ENCODE measurements at places on chromosomes 4 and X.

DNA sequence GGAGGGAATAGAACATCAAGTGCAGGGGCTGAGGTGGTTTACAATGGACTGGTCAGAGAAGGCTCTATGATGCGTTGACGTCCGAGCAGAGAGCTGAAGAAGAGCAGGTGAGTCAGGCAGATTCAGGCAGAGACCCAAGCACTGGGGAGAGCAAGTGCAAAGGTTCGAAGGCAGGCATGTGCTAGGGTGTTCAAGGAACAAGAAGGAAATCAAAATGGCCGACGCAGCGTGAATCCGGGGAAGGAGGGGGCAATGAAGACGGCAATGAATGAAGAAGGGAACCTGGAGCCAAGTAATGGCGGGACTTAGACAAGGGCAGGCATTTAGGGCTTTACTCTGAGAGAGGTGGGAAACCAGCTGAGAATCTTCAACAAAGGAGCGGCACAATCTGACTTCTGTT, 56.8 kb upstream of the DCTD start:
- peak; percentile 5 for DNase-seq

DNA sequence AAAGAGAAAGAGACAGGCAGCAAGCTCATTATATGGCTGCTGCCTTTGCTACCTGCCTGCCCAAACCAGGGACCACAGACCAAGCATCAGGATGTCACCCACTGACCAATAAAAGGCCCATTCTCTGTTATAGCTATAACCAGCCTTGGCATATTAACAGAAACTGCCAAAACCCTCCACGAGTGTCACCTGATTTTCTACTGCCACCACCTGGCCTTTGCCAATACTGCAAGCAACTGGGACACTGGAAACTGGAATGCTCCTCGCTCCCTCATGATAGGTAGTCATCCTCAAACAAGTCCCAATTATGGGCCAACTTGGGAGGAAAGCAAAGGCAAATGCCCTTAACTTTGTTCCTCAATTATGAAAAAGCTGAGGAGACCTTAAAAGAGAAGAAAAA, 76.0 kb downstream of the SPIN4 start:
- no peak for DNase-seq

- no peak for DNase-seq
Measured at GRCh38 chrX:49761481-49761880, 65.7 kb upstream of the PAGE1 start.

- no peak for DNase-seq
Measured at GRCh38 chrX:106902684-106903083, 457 bp downstream of the RIPPLY1 start.

DNA sequence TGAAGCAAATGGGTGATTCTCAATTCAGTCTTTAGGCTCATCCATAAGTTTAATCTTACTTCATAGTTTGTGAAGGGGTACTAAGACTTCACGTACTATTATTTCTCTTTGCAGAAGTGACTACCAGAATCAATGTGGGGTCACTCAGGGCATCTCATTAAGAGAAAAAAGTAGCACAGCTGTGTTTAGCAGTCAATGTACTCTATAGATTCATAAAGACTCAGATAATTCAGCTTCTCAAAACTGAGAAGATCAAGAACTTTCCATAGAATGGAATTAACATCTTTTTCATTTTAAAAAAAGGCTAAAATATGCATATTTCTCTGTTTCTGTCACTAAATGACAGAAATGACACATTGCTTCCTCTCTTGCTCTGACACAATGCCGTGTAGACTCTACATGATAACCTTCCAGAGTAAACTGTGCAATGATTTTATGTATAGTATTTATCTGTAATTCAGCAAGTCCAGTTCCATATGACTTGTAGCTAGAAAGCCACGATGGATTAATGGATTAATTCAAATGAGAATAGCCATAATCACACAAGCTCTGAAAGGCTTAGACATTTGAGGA, 20.3 kb upstream of the LSM6 start:
- no peak for DNase-seq

DNA sequence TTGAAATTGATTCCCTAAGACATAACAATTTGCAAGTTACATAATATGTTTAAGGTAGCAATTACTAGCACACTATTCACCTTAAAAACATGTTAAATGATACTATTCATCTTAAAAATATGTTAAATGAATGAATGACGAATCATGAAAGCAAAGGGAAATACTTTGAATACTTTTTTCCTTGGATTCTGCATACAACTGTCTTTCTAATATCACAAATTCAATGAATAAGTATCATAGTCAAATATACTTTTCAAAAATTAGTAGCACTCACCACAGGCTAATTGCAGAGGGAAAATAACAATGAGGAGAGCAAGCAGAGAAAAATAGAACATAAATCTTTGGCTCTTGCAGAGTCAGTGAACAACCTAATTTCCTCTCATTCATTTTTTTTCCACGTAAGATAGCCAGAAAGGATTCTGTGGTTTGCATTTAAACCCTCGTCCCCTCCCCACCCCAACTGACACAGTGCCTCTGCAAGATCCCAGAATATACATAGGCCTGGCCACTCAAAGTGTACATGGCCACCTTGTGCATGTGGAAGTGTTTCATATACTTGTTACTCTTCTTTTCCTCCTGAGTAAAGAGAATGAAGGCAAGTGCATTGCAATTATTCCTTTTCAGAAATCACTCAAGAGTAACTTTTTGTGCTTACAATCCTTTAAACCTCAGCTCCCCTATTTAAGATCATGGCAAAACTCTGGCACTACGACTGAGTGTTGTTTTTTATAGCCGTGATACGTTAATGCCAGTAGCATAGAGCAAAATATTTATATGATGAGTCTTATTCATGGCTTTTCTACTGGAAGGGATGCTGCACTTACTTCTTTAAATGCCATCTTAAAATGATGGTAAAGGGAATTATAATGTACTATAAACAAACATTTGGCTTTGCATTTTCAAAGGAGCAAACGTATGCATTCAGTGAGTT, 236.4 kb downstream of the PDGFC start:
- no peak for DNase-seq

DNA sequence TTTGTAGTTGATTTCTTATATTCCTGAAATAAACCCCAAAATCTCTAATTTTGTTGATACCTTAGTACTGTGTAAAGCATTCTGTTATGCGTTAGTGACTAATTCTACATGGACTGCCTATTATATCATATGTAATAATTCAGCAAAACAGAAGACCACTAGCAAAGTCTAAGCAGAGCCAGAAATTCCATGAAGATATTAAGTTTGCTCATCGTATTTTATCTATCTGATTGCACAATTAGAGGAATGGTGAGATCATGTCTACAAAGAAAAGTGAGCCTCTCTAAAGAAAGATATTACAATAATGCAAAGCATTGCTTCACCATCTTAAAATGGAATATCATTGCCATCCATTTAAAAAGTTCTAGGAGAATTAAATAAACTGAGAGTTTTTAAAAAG, 374.6 kb upstream of the SLC7A11 start:
- no peak for DNase-seq

- DNase-seq: no peak
Measured at GRCh38 chr4:166091146-166091545, 218.1 kb downstream of the TLL1 start.

DNA sequence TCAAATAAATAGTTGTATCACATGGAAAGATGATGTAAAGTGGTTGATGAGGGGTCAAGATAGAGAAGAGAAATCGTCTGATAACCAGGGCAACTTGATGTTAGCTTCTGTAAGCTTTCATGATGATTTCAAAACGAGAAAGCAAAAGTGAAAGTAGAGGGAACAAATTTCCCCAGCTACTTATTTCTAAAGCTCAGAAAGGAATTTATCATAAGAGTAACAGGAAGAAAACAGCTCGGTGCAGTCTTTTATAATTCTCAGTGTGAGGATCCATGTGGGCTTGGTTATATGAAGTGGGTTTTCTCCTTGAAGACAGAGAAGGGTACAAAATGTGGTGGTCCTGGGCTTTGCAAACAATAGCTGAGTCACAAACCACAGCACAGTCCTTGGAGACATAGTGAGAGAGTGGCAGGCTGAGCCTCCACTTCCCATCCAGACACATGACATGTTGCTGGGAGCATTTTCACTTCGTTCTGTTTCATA, 32.1 kb upstream of the GLRA2 start:
- no peak for DNase-seq

GRCh38 chrX:110318664-110318968, 731 bp upstream of the AMMECR1 start:
- DNase-seq: no peak

GRCh38 chrX:2351999-2352995, 148.5 kb downstream of the DHRSX start:
- no peak for DNase-seq

DNA sequence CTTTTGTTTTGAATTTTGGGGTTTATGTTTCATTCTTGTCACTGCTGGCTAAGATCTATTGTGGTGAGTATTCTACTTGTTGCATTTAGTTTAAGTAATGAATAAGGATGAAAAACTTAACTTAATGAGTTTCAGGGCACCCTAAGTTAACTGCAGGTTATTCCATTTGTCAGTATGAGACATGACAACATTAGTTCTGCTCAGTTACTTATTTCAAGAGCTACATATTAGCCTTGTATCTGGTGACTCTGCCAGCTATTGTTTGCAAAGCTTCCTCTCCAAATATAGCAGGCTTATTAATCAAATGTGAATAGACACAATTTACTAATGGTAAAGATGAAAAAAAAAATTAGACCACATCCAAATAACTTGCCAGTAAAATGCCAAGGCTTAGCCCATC, 567.1 kb downstream of the IL15 start:
- no peak for DNase-seq

GRCh38 chr4:1775731-1776500, 17.2 kb upstream of the FGFR3 start:
- no peak for DNase-seq

DNA sequence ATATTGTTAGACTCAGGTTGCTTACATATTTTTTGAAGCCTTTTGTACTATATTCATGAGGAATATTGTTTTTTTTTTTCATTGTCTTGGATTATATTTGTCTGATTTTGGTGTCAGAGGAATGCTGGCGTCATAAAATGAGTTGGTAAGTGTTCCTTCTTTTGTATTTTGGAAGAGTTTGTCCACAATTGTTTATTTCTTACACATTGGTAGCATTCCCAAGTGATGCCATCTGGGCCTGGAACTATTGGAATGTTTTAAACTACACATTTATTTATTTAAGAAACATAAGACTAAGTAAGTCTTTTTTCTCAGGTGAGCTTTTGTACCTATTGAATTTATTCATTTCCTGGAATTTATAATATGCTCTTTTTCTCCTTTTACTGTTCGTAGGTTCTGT, 107.6 kb downstream of the LARP1B start:
- DNase-seq: no peak

DNA sequence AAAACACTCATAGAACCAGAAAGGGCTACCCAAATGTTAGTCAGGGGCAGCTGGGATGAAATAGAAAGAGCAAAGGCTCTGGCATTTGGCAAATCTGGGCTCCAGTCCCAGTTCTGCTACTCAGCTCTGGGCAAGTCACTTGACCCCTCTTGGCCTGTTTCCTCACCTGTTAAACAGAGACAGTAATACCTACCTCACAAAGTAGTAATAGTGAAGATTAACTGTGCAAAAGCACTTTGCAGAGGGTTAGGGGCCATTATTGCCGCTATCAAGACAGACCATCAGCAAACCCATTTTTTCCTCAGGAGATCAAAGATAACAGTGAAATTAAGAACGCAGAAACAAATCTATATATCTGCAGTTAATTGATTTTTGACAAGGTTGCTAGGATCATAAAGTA, 20.6 kb downstream of the ZBTB33 start:
- DNase-seq: no peak

DNA sequence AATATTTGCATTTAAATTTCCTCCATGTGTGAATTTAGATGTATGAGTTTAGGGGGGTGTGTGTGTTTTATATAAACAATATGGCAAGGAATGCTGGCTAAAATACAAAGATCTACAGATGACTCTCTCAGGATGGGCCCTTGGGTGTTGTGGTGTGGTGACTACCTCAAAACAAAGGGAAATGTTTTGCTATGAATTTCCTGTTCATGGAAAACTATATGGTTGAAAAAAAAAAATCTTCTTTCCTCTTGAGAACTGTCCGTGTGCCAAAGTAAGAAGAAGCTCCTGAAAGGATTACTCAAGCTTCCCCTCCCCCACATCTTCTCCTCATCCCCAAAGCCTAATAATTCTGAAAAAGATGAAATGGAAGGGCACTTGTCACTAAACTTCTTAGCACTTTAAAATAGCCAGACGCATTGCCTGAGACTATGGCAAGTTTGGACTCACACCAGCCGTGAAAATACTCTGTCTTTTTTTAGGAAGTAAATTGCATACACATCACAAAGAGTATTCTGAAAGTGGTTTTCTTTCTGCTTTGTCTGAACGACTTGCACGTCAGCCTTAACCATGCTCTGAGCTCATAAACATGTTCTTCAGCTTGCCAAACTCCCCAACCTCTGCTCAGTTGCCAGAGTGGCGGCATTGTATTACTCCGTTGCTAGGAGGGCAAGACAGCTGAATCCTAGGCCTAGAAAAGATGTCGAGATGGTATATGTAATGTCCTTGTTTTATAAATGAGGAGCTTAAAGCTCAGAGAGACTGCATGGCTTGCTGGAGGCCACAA, 250.4 kb upstream of the JADE1 start:
- DNase-seq: no peak

GRCh38 chr4:101693842-101694398, 96.6 kb upstream of the BANK1 start:
- peak; percentile 64 for DNase-seq

- no peak for DNase-seq
Measured at GRCh38 chrX:150599226-150599625, 30.8 kb downstream of the MTM1 start.

DNA sequence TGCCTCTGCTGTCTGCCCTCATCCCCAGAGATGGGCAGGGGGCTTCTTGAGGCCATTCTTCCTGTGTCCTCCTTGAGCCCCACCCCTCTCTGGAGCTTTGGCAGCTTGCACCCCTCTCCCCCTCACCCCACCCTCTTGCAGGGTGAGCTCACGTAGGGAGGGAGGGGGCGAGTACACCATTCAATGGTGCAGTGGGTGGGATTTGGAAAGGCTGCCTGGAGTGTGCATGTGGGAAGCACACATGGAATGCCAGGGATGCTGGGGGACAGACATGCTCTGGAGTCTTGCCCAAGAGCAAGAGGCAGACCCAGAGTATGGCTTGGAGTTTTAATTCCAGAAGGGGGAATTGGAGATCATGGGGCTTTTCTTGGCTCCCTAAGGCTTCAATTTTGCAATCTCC, 5.6 kb downstream of the PAK3 start:
- no peak for DNase-seq

DNA sequence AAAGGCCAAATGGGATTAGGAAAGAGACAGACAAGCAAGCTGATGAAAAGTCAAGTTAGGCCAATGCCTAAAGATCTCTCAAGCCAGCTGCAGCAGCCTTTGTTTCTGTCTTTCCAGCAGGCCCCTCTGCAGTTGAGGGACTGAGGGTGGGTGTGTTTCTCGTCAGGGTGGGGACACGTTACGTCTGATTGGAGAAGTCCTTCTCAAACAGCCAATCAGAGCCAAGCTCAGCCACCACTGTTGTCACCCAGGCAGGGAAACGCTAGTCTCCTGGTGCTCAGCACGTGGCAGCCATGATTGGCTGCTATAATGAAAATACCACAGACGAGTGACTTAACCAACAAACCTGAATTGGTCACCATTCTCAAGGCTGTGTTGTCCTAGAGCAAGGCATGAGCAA, 177.1 kb upstream of the LCORL start:
- DNase-seq: no peak

GRCh38 chr4:83631066-83631465, 95.2 kb downstream of the GPAT3 start:
- no peak for DNase-seq
